ENCODE measurements at places on chromosomes 16 and 17. TPM values are rescaled to one million over a fixed set of nuclear protein-coding genes. Genes with fewer than 3 reads are reported as not detected.

GRCh38 chr16:69553332-69553731 is 12.4 kb upstream of the NFAT5 start:
- no peak for DNase-seq

DNA sequence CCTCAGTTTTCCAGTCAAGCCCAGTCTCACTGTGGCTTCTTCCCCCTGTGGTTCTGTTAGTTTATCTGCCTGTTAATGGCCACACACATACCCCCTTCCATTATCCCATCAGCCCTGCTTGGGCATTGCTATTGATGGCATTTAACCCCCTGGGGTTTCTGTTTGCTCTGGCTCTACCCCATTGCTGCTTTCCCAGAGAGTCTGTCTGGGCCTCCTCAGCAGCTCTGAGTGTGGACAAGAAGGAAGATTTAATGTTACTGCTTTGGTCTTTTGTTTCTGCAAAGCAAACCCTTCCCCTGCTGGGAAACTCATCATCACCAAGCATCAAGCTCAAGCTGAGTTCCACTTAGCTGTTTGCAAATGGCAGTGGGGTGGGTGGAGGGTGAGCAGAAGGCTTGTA is 162.7 kb downstream of the CCT6B start:
- DNase-seq = no peak

GRCh38 chr17:32345951-32346600 is 3.9 kb upstream of the ZNF207 start:
- no peak for DNase-seq

DNA sequence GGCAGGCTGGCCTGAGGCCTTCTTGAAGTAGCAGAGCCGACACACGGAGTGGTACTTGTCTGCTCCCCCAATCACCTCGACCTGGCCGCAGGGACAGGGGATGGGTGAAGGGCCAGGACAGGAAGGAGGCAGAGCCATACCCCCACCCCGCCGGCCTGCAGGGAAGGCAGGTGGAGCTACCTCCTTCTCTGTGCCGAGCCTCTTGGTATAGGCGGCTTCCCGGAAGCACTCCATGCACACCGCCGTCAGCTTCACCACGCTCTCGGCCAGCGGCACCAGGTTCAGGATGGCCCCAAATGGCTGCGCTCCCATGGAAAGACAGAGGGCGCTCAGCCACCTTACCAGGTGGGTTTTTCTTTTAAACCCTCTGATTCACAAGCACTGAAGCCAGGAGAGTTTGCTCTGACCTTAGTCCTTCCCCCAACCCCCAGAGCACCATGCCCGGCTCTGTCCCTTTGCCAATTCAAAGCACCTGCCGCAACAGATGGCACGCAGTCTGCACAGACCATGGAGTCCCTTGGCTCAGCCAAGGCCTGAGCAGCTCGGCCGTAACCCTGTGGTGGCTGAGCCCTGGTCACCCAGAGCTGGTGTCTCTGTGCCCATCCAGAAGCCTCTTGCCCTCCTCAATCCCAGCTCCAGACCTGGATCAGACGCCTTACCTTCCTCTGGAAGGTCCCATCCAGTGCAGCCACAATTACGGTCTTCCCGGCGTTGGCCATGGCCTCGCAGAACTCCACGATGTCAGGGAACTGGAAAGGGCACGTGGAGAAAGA is 6.7 kb downstream of the SYNGR2 start:
- no peak for DNase-seq

DNA sequence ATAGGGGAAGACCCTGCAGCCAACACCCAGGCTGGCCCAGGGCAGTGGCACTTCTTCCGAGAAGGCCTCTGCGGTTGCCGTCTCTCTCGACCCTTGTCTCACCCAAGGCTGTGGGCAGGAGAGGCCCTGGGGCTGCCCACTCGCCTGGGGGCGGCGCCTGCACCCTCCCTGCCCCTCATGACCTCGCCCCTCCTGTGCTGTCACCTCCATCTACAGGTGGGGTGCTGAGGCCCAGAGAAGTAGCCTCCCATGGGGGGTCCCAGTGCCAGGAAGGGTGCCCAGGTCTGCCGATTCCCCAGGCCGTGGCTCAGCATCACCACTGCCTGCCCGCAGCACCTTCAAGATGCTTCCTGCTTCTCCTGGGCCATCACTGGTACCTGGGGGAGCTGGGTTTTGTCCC is 992 bp downstream of the NLRC3 start:
- no peak for DNase-seq

DNA sequence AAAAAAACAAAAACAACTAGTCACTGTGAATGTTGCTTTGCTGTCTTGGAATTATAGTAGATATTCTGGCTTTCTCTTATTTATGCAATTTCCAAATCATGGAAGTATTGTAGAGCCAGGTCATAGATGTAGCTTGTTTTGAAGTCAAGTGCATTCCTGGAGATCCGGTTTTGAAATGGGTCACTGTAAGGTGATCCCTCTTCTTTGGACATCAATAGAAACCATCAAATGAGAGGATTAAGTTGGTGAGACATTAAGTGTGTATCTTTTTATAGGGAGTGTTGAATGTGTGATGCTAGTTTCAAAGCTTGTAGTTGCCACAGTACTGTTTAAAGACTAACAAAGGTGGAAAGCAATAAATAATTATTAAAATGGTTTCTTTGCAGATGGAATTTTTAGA is 4.5 kb downstream of the PRKAR1A start:
- no peak for DNase-seq

- DNase-seq = no peak
Measured at GRCh38 chr17:7141824-7142223, 27.2 kb upstream of the ASGR2 start.

GRCh38 chr16:85252461-85252860 is 140.2 kb upstream of the CIBAR2 start:
- no peak for DNase-seq

GRCh38 chr16:14186007-14186794 is 115.1 kb downstream of the MRTFB start:
- no peak for DNase-seq

- DNase-seq = peak; percentile 75
Measured at GRCh38 chr16:85641776-85642176, 28.7 kb downstream of the GSE1 start.

- no peak for DNase-seq
Measured at GRCh38 chr16:57966204-57966771, 4.6 kb downstream of the CNGB1 start.

DNA sequence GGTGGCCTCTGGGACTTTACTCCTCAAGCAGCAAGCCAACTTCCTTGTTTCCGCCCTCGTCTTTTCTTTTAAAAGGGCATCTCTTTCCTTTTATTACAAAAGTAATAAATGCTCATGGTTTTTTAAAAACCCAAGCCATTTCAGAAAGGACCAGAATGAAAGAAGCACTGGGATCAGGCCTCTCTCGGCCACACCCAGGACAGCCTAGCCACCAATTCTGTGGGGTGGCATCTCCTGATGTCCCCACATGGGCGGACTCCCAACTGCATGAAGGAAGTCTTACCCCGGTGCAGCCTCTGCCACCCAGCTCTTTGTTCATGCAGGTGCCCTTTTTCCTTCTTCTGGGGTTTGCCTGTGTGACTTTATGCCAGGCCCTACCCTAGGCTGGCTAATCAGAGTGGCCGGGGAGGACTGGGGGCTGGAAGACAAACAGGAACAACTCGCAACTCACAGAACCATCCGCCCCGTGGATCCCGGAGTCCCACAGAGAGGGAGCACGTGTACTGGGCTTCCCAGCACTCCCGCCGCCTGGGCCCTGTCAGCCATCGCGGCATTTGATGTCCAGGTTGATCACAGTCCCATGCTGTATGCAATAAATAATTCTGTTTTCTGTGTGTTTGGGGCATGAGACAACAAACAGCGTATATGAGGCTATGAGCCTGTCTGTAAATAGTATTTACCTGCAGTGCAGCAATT is 2.6 kb upstream of the RASD1 start:
- peak; percentile 27 for DNase-seq

- no peak for DNase-seq
Measured at GRCh38 chr17:8366231-8366630, 10.3 kb downstream of the KRABD2 start.

GRCh38 chr16:897701-898100 is 73.1 kb downstream of the LMF1 start:
- no peak for DNase-seq

- no peak for DNase-seq
Measured at GRCh38 chr17:622356-622755, 92.3 kb downstream of the VPS53 start.

SLFN14 gene
- total RNA-seq = not detected

STAC2 gene
- total RNA-seq = 0.17 TPM

TNK1 gene
- 16.4 TPM for total RNA-seq

NPIPB2 gene
- 15.3 TPM for total RNA-seq

Data from mucosa of descending colon (tissue), 3 donors.